ENCODE measurements at places on chromosomes 16 and 17.

DNA sequence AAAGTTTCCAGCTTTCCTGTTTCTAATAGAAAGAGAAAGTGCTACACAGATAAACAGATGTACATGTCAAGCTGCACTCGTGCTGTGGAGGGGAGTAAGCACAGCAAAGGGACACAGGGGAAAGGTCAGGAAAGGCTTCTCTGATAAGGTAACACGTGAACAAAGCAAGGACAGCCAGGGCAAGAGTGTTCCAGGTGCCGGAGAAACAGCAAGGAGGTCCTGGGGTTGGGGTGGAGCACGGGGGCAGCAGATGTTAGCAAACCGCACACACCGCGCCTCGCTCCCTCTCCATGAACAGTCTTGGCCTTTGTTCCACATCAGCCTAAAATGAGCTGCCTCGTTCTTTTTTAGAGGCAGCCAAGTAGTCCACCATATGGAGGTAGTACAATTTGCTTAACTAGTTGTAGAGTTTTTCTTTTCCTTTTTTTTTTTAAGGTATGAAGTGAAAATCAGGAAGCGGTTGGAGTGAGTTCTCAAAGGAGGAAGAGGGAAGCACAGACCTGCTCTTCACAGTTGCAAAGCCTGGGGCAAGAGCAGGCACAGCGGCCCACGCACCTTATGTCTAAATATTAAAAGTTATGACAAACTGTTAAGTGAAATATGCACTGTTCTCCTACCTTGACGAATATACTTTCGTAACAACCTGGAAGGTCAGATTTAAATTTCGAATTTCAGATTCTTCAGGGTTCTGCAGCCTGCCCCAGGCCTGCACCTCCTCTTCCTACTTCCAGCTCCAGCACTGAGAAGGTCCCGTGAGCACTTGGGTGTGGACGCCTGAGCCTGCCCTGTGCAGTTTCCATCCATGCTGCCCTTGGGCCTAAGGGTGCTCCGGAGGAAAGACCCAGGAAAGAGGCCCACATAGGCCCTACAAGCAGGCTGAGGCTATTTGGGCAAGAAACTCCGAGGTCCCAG lies 41.5 kb upstream of the RPH3AL start:
- DNase-seq: no peak

DNA sequence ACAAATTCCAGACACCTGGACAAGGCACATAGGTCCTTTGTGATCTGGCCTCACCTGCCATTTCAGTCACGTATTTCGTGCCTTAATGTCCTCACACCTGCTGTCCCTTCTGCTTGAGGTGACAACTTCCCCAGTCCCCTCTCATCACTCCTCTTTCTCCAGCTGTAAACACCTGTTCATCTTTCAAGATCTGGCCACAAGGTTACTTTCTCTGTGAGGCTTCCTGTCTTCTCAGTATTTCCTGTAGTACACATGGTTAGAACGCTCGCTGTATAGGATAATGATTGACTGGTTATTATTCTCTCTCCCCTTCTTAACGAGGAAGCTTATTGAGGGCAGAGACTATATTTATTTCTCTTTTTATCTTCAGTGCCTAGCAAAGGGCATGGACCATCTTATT lies 74.5 kb upstream of the PMFBP1 start:
- DNase-seq: no peak

DNA sequence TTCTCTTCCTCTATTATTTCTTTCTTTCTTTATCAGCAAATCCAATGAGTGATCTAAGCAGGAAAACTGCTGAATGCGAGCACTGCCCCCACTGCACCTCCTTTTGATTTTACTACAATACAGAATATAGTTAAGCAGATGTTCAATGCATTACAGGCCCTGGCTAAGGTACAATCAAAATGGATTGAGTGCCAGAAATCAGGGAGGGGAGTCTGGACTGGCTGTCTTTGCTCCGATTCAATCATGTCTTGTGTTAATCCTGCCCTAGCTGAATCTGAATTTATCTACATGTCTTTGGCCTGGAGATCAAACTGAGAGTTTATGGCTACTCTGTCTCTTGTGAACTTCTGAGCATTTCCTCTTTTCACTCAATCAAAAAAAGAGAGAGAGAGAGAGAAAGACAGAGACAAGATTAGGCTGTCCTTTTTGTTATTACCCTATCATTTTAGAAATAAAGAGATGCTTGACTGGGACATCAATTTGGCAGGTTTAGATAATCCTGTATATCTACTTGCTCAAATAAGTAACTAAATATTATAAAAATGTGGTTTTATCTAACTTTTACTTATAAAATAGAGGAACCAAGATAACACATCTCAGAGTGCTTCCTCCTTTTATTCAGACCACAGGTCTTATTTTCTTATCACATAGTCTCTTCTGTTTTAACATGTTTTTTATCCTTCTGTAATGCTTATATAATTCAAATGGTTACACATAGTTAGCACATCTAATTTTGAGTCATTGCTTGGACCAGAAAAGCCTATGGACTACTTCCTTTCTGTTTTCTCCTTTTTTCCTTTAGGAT lies 656.2 kb downstream of the KCNJ2 start:
- DNase-seq: peak; percentile 28

GRCh38 chr17:9109933-9110332 lies 88.6 kb downstream of the NTN1 start:
- DNase-seq: no peak

GRCh38 chr17:34816848-34817247 lies 144.4 kb downstream of the CCT6B start:
- DNase-seq: no peak

DNA sequence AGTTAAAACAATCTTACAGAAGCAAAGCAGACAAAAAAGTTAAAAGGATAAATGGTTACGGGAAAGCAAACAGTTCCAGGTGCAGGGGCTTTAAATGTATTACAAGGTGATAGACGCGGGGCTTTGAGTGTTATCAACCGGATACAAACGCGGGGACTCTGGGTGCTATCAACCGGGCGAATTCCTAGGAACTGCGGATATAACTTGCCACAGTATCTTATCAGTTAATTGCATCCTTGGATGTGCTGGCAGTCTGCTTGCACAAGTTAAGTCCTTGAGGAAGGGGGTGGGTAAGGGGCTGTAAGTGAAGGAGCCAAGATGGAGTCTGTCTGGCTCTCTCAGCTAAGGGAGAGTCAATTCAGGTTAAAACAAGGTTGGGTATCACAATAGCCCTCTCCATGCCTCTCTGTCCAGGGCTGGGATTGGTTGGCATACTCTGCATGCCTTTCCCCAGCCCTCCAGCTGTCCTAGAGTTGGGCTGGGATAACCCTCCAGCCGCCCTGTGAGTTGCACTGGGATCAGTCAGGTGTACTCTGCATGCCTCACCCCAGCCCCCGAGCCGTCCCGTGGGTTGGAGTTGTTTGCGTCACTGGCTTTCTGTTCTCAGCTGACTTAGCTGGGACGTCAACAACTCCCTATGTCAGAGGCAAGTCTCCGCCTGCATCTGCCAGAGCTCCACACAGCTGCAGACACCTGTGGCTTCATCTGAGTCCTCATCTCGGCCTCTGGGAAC lies 40.9 kb downstream of the TMEM235 start:
- peak; percentile 73 for DNase-seq
